Fibroblast of skin of left quadriceps (primary cell): ENCODE measurements at places on chromosomes 4 and X.

DNA sequence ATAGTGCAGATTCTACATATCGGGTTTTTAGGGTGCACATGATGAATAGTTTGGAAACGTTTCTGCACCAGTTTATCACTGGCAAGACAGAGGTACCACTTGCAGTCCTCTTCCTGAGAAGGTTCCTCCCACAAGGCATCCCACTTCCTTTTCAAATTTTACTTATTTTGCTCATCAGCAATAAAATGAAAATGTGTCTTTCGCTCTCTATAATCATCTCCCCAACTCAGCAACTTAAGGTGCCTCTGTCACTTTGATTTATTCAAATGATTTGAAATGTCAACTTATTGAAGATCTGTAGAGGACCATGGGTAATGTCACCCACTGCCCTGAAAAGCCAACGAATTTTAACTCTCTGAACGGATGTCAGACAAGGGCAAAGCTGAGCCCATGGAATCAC, 53.2 kb downstream of the VGLL1 start:
- no peak for DNase-seq

DNA sequence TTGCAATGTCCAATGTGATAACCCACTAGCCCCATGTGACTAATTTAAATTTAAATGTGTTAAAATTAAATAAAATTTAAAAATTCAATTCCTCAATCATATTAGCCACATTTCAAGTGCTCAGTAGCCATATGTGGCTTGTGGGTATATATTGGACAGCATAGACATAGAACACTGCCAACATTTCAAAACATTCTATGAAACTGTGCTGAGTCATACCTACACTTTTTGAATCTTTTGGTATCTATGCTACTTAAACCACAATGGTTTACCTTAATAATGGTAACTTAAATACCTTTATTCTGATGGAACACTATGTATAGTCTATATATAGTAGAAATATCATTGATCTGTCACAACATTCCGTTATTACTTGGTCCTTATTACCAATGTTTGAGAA, 223.4 kb upstream of the ATOH1 start:
- DNase-seq = no peak

DNA sequence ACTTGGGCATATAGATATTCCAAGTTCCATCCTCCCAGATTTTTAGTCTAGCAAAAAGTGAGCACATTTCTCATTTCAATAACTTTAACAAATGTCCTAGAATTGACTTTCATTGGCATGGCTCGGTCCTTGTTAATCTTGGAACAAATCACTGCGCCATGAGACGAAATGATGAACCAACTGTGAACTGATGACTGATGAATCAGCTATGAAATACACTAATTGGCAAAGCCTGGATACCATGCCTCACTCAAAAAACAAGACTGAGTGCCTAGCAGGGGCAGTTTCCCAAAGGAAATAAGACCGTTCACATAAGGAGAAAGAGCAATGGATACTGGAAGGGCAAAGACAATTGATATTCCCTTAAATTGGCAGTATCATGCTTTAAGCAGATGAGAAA, 248.6 kb upstream of the VEGFC start:
- no peak for DNase-seq

DNA sequence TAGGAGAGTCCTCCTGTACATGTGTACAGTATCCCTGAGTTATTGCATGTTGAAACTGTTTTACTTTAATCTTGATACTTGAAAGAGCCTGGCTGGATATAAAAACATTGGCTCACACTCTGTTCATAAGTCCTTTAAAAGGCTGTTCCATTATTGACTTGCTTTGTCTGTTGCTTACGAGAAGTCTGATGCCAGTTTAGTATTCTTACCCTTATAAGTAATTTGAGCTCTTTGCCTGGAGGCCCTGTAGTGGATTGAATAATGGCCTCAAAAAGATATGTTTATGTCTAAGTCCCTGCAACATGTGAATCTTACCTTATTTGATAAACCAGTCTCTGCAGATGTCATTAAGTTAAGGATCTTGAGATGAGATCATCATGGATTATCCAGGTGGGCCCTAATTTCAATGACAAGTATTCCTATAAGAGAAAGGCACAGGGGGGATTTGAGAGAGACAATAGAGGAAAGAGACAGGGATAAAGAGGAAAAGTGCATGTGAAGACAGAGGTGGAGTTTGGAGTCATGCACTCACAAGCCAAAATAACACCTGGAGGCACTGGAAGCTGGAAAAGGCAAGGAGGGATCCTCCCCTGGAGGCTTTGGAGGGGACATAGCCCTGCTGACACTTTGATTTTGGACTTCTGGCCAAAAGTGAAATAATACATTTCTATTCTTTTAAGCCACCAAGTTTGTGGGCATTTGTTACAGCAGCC, 98.1 kb downstream of the IRF2 start:
- no peak for DNase-seq

- no peak for DNase-seq
Observed at GRCh38 chr4:89781321-89781720, 55.6 kb downstream of the SNCA start.

DNA sequence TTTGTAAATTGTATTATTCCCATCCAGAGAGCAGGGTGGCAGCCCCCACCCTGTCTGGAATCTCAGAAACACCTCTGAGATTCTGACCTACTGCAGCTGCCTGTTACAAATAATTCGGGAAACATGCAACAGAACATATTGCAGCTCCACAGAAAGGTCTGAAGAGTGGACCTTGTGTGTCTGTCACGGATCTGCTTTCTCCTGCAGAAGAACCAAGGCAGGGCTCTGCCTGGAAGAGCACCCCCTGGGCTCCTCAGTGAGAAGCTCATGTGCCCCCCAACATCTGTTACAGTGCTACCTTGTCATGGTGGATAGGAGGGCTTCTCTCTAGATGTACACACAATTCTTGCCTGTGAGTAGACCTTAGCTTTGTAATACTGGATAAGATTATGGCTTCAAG, 286.6 kb upstream of the GATB start:
- no peak for DNase-seq

DNA sequence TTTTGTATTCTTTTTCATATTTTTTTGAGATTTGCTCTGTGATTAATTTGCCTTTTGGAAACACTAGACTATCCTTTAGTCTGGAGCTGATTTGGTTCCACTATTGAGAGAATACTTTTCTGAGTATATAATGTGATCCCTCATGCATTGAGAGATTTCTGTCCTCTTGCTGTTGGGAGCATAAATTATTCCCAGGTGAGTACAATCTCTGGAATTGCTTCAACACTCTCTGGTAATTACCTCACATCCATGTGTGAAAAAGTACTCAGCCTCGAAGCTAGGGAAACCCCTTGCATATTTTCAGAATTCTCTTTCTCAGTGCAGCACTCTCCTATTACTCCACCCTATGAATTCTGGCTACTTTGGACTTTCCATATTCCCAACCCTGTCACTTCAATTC, 550.0 kb downstream of the RAPGEF2 start:
- no peak for DNase-seq

GRCh38 chr4:106584337-106584989, 215.9 kb upstream of the GIMD1 start:
- DNase-seq = no peak

DNA sequence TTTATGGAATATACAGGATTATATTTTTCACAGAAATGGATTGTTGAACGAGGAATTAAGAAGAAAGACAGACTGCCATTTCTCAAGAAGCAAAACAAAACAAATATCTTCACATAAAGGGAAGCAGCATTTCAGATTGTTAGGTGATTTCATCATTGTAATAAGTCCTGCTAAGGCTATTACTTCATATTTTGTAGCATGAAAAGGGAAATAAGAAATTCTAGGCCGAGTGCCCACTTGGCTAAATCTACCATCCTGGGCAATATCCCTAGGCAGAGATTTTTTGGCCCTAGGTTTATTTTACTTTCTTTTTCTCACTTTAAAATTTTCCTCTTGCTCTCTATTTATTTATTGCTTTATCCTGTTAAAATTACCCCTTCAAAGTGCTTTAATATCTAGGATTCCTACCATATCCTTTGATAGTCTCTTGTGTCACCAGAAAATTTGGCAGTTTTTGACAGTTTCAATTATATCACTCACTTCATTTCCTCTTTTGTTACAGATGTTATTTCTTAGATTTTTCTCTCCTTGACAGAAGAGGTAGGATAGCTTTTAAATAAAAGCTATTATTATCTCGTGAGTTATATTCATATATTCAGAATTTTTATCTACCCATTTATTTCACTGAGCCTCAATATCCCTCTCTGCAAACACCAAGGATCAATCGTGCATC, 142.3 kb downstream of the PDGFC start:
- no peak for DNase-seq

- no peak for DNase-seq
Observed at GRCh38 chr4:132824761-132825160, 324.3 kb upstream of the PCDH10 start.

DNA sequence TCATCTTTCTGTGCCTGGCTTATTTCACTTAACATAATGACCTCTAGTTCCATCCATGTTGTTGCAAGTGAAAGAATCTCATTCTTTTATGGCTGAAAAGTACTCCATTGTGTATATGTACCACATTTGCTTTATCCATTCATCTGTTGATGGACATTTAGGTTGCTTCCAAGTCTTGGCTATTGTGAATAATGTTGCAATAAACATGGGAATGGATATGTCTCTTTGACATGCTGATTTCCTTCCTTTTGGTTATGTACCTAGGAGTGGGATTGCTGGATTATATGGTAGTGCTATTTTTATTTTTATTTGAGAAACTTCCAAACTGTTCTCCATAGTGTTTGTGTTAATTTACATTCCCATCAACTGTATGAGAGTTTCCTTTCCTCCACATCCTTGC, 71.2 kb downstream of the TACR3 start:
- no peak for DNase-seq

DNA sequence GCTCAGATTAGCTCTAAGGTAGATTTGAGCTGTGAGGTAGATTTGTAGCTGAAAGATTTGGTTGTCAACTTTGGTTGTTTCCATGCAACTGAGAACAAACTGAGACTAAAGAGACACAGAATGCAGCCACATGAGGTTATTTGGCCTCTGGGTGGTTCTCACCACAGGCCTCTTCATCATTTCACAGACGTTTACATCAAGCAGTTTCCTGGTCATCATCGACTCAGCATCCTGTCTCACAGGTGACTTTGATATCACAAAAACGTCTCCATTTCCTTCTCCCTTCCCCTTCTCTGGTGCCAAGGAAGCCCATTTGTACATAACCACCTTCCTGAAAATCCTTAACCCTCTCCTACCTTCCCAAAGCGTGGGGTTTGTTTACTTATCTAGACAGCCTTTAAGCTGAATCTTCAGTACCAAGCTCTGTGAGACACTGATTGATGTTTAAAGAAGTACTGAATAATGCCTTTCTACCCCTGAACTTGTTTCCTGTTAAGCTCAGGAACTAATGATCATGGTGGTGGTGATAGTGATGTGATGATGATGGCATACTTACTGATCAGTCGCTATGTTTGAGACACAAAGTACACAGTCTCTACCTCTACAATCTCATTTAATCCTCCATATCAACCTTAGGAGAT, 81.9 kb downstream of the FAM114A1 start:
- DNase-seq = no peak
